Activated CD8-positive, alpha-beta memory T cell treated with anti-CD3 and anti-CD28 coated beads for 1 hour (primary cell): ENCODE measurements at places on chromosomes 4 and X.
A peak's percentile ranks its signal among the peaks of the same experiment; 100 is the strongest.

GRCh38 chr4:73189274-73189810, 69.3 kb downstream of the ANKRD17 start:
- DNase-seq = no peak

DNA sequence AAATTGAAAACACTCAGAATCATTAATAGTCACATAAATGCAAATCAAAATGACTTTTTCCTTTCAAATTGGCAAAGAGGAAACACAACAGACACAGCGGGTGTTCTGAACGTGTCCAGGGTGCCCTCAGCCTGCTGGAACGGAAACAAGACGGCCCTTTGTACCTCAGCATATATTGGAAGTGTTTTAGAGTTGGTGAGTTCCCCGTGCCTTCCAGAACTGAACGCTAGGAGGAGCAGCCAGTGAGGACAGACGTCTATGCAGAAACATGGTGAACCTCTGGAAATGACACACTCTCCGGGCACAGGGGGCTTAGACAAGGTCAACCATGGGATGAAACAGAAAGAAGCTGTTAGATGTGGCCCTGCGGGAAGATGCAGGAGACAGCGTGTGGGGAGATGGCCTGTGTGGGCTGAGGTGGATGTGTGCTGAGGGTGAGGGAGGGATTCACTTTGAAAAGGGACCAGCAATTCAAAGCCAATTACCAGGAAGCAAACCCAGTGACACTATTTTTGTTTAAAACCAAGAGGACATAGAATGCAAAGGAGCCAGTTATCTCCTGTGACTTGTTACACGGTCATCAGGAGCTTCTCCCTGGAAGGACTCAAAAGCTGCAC, 40.4 kb downstream of the RNF212 start:
- DNase-seq = no peak

GRCh38 chr4:71255976-71256375, 82.8 kb upstream of the SLC4A4 start:
- no peak for DNase-seq

- DNase-seq = no peak
These were observed 161.4 kb upstream of the FAM9B start for GRCh38 chrX:9195199-9195880.

DNA sequence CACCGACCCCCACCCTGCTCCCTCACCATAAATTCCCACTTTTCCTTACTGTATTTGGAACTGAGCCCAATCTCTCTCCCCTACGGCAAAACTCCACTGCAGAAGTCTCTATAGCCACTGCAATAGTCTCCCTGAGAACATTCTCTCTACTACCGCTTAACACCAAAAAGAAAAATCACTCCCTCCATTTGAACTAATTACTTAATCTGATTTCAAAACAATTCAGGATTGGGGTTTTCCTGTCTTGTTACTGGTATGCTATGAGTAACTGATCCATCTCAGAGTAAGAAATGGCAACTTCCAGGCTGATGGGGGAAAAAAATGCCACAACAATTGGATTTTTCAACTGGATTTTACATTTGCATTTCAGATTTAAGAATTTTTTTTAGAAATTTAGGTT, 5.8 kb downstream of the PAPSS1 start:
- no peak for DNase-seq

GRCh38 chr4:155696726-155697125, 30.1 kb downstream of the GUCY1A1 start:
- DNase-seq = no peak

DNA sequence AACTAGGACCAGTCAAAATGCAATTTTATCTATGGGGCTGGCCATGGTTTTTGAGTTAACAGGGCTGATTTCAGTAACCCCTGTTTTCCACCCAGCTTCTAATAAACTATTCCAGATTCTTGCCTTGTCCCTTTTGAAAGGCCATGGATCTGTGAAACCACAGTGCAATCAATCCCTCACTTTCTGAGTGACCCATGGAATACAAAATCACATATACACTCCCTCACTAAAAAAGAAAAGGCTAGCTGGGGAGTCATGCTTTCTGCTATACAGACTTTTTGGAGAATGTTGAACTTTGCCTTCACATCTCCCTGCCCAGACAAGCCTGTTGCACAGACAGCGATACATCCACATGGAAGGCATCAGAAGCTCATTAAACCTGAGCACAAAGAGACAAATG, 47.9 kb downstream of the MAD2L1 start:
- no peak for DNase-seq

- DNase-seq = no peak
These were observed 188.3 kb upstream of the NUDT6 start for GRCh38 chr4:123110685-123111084.

GRCh38 chr4:74338792-74339333, 26.1 kb upstream of the EREG start:
- no peak for DNase-seq

- DNase-seq = no peak
These were observed 117.7 kb downstream of the SMIM20 start for GRCh38 chr4:26031704-26032103.

- DNase-seq = no peak
These were observed 49.5 kb downstream of the ZNF718 start for GRCh38 chr4:173666-174314.

DNA sequence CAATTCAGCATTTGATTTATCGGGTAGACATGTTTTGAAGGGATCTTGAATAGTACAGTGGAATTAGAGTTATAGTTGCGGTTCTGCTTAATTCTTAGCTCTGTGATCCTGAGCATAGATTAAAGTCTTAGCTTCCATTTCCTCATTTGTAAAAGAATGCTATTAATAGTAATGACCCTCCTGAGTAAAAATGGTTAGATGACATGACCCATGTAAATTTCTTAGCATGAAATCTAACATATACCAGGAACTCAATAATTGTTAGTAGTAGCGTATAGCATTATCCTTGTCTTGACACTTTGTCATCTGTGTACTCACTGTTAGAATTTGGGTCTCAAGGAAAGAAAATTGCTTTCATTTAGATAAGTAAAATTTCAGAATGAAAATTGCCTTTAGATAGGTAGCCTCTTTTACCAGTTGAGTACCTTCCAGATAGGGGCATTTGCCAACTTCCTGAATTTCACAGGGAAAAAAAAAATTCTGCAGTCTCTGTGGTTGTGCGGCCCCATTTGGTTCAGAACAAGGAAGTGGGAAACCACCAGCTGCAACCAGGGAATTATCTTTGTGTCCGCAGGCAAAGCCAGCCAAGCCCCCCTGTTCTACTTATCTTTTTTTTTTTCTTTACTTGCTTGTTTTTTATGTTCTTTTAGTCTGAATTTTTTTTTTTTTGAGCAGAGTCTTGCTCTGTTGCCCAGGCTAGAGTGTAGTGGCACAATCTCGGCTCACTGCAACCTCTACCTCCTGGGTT, 86.9 kb downstream of the TMEM164 start:
- no peak for DNase-seq

GRCh38 chrX:112874614-112875013, 34.0 kb upstream of the AMOT start:
- no peak for DNase-seq

DNA sequence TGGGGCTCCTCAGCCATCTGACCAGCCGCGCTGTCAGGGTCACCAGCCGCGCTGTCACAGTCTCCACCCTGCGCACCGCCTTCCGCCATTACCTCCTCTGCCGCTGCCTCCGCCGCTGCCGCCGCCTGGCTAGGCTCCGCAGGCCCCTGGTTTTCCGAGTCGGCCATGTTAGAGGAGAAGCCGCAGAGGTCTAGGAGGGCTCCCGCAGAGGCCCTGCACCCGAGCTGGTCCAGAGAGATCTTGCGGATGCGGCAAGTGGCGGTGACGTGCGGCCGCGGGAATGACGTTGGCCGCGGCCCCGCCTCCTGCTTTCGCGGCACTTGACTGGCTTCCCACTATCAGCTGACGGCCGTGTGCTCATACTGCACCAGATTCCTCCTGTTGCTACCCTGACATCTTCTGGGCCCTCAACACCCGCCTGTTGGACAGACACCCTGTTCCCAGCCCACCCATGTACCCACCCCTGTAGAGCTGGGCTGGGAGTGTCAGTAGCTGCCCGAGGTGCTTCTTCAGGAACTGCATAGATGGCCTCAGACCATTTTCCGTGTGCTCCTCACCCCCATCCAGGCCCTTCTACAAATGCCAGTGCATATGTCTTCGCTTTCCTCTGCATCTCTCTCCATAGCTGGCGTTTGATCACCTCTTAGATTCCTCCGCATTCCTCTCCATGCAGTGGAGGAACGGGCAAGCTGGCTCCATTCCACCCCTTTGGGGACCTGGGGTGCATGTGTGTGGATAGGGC, at the start of gene NAP1L5:
Gene NAP1L5 (minus strand): TSS at position 242 of the 742 bp plus-strand sequence. CDS start 75 bp downstream, at position 167.
- peak; percentile 37 for DNase-seq

- no peak for DNase-seq
These were observed 149.3 kb downstream of the DMD start for GRCh38 chrX:33062041-33062440.

- DNase-seq = no peak
These were observed 143.6 kb downstream of the RCHY1 start for GRCh38 chr4:75370576-75370975.
